Stimulated activated CD8-positive, alpha-beta memory T cell treated with anti-CD3 and anti-CD28 coated beads, Interleukin-4, amount 100 ng/mL, for 48 hours (primary cell): ENCODE measurements at places on chromosomes 16 and 17.

GRCh38 chr17:11637796-11638195 lies 39.5 kb downstream of the DNAH9 start:
- DNase-seq, result no peak

DNA sequence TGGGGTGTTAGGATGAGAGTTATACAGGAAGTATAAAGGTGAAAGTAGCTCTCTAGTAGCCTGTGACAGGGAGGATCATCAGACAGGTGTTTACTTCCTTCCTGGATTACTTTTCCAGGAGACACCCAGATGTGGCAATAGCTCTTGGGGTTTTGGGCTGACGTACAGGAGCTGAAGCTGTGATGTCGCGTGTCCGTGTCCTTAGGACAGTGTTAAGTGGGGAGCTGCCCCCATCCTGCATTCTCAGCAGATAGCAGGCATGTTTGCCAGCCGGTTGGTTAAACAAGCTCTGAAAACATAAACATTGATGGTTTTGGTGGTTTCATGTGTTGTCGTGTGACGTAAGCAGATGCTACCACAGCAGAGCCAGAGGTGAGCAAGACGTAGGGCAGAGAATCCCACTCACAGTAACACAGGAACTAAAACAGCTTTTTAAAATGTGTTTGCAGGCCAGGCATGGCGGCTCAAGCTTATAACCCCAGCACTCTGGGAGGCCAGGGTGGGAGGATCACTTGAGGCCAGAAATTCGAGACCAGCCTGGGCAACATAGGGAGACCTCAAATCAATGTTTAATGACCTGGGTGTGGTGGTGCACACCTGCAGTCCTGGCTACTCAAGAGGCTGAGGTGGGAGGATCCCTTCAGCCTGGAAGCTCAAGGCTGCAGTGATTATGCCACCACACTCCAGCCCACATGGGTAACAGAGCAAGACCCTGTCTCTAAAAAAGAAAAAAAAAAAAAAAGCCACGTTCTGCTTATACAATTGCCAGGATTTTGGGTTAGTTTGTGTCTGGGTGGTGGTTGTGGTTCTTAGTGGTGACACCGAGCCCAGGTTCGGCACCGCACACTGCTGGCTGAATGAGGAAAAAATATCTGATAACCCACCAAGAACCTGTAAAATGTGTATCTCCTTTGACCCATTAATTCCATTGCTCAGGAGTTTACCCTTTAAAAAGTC lies 18.2 kb upstream of the IL17C start:
- peak; percentile 74 for DNase-seq

DNA sequence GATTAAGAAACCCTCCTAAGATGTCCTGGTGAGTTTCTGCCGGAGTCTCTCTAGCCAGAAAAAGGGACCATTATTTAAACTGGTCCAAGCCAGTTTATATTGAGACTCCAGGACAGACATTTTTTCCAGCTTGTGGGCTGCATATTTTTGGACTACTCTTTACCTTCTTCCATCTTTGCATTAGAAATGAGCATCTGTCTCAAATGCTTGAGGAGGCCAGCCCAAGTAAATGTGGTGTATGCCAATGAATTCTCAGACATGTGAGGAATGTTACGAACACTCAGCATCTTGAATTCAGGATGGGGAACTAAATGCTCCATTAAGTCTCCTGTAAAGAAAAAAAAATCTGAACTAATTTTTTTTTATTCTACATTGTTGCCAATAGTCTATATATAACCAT lies 18.4 kb downstream of the TUBD1 start:
- DNase-seq, result no peak

DNA sequence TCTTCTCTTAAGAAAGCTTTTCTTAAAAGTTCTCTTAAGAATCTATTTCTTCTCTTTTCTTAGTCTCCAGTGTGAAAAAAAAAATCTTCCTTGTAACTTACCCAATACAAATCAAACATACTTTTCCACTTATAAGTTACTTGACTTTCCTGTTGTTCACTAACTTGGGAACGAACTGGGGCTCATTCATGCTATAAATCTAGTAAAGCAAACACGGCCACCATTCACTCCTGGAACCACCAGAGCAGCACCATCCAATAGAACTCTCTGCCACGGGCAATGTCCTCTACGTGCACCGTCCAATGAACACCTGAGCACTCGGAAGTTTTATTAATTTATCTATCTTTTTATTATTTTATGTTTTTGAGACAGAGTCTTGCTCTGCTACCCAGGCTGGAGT lies 20.8 kb downstream of the SRP68 start:
- no peak for DNase-seq

DNA sequence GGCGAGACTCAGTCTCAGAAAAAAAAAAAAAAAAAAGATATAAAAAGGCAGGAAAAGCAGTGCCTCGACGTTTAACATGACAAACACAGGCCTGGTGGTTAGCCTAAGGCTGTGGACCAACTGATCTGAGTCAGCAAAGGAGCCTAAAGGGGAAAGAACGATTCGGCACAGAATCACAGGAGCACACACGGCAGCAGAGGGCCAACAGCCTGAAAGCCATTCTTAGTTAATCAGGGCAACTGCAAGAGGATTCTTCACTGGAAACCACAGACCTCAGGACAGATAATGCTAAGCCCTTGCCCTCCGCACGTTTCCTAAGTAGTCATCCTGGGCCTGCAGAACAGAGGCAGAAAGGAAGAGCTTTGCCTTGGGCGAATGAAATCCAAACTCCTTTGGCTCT lies 14.7 kb downstream of the TMEM11 start:
- no peak for DNase-seq

GRCh38 chr16:30972872-30973271 lies 12.1 kb upstream of the HSD3B7 start:
- DNase-seq, result no peak

- no peak for DNase-seq
Measured at GRCh38 chr17:49748223-49748622, 15.7 kb downstream of the FAM117A start.

DNA sequence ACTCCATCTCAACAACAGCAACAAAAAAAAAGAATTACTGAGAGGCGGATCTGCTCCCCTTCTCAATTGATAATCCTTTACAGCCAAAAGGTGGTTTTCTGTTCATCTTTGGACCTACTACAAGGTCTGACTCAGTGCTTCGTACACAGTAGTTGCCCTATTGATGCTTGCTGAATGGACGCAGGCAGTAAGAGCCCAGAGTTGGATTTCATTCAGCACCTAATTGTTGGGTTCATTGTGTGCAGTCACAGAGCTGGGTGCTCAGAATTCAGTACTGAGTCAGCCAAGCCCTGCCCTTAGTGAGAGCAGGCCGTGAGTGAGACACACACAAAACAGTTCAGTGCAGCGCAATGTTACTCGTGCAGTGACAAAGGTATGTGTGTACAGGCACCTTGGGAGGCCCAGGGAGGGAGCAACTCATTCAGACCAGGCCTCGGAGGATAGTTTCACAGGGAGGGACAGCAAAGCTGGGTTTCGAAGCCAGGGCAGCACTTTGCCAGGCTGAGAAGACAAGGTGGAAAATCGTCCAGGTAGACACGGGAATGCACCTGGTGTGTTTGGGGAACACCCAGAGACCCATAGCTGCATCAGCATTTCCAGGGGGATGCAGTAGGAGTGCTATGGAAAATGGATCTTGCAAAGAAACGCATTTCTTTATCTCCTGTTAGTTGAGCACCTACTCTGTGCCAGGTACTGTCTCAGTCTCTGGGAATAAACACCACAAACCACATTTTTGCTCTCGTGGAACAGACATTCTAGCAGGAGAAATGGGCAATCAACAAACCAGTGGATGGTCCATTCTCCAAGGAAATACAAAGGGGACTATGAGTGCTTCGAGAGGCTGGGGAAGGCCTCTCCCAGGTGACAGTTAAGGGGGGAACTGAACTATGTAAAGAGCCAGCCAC lies 18.1 kb upstream of the KRT17 start:
- DNase-seq, result no peak

DNA sequence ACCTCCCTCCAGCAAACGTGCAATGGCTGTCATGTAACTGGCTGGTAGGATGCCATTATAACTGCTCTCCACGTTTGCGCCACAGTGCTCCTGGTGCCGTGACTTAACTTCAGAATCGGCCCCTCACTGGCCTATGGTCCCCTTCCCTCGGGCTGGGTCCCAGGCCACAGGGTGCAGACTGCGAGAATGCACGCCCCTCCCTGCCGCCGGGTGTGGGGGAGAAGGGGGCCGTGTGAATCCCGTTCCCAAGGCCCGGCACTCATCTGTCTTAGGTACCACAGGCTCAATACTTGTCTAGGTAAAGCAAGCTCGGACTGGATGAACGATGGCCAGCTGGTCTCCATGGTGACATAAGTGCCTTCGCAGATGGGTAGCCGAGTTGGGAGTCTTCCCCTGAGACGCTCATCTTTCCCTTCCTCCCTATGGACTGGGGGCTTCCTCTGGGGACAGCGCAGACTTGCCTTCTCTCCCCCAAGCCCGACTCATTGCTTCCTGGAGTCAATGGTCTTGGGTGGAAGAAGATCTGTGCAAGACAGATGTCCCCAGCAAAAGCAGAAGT lies 37.8 kb downstream of the TIMM22 start:
- no peak for DNase-seq

DNA sequence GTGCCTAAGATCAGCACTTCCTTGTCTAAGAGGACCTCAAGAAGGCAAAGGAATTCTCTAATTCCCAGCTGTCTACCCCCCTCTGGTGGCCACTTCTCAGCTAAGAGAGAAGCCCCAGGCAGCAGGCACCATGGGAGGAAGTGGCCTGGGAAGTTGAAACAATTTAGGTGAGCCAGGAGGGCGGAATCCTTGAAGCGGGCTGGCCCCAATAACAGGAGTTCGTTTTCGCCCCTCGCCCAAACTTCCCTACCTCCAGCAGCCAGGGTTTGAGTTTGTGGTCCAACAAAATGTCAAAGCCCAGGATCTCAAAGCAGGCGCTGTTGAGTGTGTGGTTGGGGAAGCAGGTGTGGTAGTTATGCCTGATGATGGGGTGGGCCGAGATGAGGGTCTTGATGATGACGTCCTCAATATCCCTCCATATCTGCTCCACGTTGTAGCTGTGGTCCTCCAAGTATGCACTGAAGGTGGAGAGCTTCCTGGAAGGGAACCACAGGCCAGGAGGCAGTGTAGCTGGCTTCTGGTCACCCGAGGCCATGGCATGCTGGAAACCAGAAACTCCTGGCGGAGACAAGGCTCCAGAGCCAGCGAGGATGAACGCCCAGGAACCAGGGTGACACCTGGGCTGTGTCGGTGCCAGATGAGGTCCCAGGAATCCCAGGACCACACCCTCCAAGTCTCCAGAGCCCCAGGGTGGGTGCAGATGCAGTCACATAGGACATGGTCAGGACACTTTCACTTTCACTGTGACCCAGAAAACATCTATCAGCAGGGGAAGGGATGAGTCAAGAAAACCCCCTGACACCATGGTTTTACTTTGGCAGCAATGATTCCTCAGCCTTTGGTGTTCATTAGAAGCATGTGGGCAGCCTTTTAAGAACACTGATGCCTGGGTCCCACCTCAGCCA lies 25.6 kb downstream of the TTLL6 start:
- peak; percentile 51 for DNase-seq

DNA sequence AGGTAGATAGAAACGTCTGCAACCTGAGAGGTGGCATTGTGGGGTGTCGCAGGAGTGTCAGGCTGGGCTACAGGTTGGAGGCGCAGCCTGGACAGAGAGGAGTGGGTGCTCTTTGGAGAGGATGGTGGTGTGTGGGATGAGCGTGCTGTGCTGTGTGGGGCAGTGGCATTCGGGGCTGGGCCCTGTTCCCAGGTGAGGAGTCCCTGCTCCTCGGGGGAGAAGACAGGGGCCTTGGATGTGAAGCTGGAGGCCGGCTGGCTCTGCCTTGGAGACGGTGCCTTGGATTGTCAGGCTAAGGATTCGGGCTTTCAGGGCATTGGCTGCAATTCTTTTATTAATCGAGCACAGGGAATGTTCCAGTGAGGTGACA lies 69.3 kb downstream of the BANP start:
- DNase-seq, result no peak
